PC-3 (cell line): ENCODE measurements at places on chromosomes 5 and 9.
A peak's percentile ranks its signal among the peaks of the same experiment; 100 is the strongest.

DNA sequence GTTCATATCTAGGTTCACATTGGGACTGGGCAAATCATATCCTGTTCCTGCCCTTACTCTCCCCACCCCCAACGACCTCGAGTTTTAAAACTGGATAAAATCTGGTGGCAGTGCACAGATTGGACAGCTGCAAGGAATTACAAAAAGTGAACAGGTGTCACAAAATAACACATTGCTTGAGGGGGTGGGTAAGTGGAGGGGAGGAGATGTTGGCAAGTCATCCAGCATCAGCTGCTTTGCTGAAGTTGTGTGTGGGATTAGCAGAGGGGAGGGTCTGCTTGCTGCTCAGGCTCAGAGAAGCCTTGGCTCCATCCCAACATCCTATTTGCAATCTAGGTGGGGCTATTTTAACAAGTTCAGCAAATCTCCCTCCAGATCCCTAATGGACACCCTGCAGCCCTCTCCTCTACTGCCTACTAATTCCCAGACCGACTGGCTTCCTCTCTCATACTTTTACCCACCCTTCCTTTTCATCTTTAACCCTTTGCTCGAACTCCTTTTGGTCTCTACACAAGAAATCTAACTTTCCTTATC, 39.8 kb upstream of the SLC24A2 start:
- no peak for DNase-seq

DNA sequence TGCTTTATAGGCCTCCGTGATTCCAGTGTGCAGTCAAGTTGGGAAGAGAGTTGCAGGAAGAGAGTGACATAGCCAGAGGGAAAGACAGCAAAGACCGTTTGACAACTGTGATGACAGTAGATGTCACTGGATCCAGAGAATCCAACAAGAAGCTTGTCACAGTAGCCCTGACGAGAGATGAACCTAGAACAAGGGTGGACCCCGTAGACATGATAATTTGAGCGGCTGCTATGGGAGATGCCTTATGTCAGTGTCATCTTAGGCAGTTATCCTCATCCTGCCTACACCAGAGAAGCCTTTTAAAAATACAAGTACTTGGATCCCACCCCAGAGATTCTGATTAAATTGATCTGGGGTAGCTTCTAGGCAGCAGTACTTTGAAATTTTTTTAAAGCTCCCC, 125.4 kb downstream of the AOPEP start:
- no peak for DNase-seq

GRCh38 chr5:6950860-6951259, 237.6 kb downstream of the TENT4A start:
- DNase-seq = no peak

GRCh38 chr9:128969491-128969890, 22.0 kb downstream of the NUP188 start:
- no peak for DNase-seq

DNA sequence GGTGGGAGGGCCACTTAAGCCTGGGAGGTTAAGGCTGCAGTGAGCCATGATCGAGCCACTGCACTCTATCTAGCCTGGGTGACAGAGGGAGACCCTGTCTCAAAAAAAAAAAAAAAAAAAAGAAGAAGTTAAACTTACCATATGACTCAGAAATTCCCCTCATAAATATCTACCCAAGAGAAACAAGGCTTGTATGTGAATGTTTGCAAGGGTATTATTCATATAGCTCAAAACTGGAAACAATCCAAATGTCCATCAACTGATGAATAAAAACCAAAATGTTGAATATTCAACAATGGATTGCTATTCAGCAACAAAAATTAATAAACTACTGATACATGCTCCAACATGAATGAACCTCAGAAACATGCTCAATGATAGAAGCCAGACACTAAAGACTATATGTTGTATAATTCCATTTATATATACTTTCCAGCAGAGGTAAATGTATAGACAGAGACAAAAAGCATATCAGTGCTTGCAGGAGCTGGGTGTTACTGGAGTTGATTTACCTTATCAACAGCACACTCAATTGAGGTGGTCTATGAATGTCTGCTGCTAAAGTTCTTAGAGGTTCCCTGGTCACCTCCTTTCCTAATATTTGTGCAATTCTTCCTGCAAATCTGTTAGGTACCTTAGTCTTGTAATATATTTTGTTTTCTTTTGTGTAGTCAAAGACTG, 5.3 kb upstream of the SREK1 start:
- DNase-seq = peak; percentile 41

DNA sequence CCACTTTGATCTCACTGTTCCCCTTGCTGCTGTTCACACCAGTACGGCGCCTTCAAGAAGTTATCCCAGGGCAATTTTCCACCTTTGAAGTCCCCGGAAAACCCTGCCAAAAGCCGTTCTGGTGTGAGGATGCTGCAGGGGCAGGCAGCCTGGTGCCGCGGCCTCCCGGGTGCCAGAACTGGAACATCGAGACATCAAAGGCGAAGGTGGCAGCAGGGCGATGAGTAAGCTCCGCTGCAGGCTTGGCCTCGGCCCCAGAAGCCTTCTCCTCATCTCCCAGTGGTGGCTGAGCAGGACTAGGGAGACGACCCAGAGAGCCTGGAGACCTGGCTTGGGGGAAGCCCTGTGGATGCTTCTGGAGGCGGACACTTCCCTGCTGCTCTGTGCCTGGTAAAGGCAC, 115.3 kb upstream of the MSX2 start:
- no peak for DNase-seq

GRCh38 chr9:17484906-17485305, 94.0 kb upstream of the SH3GL2 start:
- no peak for DNase-seq

GRCh38 chr9:122058709-122059108, 34.4 kb downstream of the TTLL11 start:
- no peak for DNase-seq

- no peak for DNase-seq
Observed at GRCh38 chr9:74078647-74079046, 418.5 kb upstream of the RORB start.

DNA sequence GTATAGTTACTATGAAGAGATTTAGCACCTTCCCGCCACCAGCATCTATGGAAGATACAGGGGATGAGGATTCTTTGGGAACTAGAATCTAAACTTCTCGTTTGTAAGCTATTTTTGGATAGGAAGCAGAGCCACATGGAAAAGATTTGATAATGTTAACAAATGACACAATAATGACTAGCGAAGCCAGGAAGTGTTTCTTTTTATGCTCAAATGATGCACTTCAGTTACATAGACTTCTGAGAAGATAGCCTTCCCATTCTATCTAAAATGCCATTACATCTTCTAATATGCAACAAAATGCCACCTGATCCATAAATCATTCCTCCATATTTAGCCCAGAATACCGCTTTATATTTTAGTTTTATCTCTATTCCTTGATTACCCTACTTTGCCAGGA, 17.0 kb upstream of the TNC start:
- DNase-seq = no peak

GRCh38 chr5:35856765-35857351, at the start of gene IL7R:
Gene IL7R, plus strand, starts transcription at chr5:35856891. Its CDS starts 87 bp downstream, at chr5:35856978.
- peak; percentile 54 for DNase-seq

DNA sequence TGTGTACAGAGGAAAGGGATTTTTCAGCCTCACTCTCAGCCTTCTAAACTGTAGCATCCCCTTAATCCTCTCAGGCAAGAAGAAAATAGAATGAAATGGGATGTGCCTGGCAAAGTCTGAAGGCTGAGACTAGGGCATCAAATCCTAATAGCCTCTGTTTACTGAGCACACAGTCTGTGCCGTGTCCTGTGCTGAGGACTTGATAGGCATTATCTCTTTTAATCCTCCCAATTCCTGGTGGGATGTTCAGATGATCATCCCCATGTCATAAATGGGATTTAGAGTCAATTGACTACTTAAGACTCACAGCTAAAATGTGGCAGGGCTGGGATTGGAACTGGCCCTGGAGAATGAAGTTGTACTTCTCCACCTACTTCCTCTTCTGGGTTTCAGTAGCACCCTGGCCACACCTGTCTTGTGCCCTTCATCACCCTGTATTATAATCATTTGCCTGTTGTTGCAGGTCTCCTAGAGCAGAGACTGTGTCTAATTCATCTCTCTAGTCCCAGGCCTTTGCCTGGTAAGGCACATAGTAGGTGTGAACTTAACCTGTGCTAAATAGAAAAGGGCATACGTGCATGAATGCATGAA, 81.0 kb downstream of the WWC1 start:
- no peak for DNase-seq

DNA sequence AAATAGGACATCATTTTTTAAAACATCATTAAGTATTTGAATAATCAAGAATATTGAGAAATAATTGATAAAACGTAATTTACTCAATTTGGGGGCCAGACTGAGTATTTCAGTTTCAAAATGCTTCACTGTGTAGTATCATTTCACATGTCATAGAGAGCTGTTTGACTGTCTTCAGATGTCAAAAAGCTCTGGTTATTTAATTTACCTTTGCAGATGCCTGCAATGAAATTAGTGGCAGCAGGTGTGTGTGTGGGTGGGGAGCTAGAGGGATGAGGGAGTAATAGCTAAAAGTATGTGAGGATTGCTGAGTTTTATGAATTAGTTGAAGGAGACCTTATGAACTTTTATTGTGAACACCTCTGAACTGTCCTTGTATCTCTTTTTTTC, 567.2 kb upstream of the MEF2C start:
- no peak for DNase-seq

DNA sequence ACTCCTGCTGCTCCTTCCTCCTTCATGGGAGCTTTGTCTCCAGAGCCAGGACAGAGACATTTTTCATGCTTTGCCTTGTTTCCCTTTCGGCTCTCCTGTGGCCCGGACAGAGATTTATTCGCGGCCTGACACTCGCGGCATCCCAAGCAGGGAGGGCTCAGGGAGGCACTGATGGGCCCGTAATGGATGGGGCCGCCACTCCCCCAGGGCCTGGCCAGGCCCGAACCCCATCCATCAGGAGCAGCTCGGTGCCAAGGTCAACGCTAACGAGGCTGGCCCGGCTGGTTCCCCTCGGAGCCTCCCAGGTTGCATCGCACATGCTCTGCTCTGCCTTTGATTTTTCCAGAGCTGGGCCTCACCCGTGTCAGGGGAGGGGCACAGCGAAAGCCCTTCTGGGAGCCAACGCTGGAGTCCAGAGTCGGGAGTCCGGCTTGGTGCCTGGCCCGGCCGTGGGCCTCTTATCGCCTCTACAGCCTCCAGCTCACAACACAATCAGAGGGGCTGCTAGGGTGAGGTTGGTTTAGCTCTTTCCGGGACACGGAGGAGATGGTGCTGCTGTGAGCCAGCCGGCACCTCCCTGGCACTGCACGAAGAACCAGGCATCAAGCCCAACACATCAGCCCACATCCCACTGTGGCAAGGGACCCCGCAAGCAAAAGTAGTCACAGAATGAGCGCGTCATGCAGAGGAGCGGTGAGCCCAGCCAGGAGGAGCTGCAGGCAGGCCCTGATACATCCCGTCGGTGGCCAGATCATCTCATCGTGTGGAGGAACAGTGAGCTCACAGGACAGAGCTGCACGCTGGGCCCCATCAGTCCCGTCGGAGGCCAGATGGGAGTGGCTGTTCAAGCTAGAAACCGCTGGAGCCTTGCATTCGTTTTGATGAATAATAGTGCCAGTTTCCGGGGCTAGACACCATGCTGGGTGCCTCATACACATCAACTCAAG, 72.2 kb upstream of the BARHL1 start:
- no peak for DNase-seq

DNA sequence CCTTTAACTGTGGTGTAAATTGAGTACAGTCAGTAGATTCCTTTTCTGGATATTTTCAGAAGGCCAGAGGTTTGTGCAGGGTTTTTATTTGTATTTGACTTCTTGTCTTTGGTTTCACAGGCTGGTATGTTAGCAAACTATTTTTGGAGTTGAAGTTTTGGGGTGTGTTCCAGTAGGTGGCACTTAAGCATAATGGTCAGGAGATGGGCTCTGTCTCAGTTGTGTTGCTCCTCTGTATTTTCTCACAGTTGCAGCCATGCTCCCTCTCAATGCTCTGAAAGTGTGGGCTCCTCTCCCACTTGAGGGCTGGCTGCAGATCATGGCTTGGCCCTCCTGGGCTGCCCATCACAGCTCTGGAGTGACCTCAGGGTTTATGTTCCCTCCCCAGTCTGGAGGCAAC, 267.0 kb upstream of the PCSK5 start:
- DNase-seq = no peak

DNA sequence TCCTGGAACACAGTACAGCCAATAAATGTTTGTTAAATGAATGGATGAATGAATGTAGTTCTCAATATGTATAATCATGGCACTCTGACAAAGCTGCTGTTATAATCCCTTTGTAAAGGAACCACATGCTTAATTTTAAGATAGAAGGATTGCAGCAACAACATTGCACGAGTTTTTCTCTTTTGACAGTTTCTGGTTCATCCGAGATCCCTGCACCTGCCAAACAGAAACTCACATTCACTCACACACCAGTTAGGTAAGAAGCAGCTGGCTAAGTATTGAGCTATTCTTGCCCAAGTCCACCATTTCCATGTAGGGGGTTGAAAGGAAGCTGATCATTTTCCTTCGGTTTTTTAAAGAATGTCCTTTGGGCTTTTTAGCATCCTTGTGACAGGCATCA, 133.7 kb upstream of the MAP1B start:
- DNase-seq = no peak

GRCh38 chr5:14449052-14449661, 132.4 kb upstream of the OTULINL start:
- peak; percentile 64 for DNase-seq

DNA sequence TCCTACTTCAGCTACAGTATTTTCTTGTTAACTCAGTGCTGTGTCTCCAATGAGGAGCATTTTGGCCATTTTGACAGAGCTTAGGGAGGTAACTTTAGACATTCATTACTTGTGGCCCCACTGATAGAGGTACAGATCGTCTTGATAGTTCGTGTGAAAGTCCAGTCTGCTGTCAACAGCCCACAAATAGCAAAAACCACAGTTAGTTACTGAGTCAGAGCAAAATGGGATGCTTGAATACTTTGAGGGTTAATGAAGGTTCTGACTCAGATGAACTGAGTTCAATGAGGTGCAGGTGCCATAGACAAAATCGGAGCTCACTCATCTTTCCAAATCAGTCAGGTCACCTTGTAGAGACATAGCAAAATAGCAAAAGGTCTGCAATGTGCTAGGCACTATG, 163.1 kb upstream of the TLE4 start:
- no peak for DNase-seq

GRCh38 chr5:172878933-172879752, 45.1 kb downstream of the ERGIC1 start:
- DNase-seq = no peak

GRCh38 chr5:173498286-173498685, 118.2 kb downstream of the BOD1 start:
- no peak for DNase-seq

DNA sequence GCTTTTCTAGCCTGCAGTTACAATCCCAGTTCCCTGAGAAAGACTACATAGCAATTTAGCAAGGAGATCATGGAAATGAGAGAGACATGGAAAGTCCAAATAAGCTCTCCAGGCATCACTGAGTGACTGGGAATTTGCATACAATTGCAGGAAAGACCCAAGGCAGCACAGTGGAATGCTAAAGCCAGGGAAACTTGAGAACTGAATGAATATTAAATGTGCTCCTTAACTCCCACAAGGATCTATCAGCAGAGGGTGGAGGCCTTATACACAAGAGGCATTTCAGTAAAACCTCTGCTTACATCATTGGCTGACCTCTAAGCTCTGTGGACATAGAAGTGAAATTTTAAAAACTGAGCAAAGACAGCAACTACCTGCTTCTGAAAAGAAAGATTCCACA, 355.6 kb upstream of the DAB2 start:
- peak; percentile 15 for DNase-seq

- DNase-seq = no peak
Observed at GRCh38 chr9:79667120-79667519, 95.4 kb downstream of the TLE4 start.

GRCh38 chr5:90530736-90531487, 1.5 kb upstream of the LYSMD3 start:
- peak; percentile 32 for DNase-seq

GRCh38 chr9:93306081-93306480, 122.1 kb downstream of the WNK2 start:
- DNase-seq = no peak

- DNase-seq = peak; percentile 22
Observed at GRCh38 chr5:135591277-135591676, 12.5 kb upstream of the CXCL14 start.
